Activated CD4-positive, alpha-beta T cell treated with anti-CD3 and anti-CD28 coated beads, Interleukin-2, amount 10 ng/mL, durations not matched to agents 7 days and 5 days (primary cell): ENCODE measurements at places on chromosomes 3 and 15. TPM values are rescaled to one million over a fixed set of nuclear protein-coding genes. Genes with fewer than 3 reads are reported as not detected.

NR2E3 gene
- not detected for total RNA-seq

DNAH12 gene
- total RNA-seq, result 0.10 TPM

ARPP21 gene
- not detected for total RNA-seq

DNA sequence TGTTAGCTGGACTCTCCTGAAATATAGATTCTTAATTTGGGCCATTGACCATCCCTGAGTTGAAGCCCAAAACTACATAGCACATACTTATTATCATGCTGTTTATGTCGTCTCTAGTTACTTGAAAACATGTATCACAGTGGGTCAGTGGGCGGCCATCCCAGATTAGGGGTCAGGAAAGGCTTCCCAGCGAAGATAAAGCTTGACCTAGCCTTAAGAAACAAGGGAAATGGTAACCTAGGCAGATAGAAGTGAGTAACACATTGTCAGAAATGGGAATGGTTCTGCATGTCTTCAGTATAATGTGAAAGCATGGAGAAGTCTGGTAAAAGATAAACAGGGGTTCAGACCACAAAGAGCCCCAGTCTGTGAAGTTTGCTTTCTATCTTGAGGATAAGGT, 124.7 kb downstream of the C3orf70 start:
- H3K4me3 ChIP-seq, result no peak overlapping the region
- no peak overlapping the region for H3K27ac ChIP-seq
- no peaks in the 10 kb centered on the region for H3K4me1 ChIP-seq
- H3K27me3 ChIP-seq, result no peaks in the 10 kb centered on the region

DNA sequence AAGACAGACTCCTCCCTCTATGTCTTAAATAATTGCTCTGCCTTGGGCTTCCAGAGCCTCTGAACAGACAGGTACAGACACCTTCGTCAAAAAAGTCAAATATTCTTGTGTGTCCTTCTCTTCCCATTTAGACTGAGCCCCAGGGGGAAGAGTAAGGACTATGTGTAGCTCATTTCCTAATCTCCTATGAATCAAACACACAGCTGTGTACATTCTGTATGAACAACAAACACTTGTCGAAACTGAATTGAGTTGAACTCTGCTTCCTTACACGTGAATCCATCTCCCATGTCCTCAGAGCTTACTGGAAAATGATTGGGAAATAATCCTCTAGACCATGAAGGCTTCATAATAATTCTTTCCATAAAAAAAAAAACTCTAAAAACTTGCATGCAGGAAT, 80.8 kb downstream of the MOBP start:
- H3K4me1 ChIP-seq, result no peaks in the 10 kb centered on the region
- H3K27me3 ChIP-seq, result peaks cover 16% of the 10 kb centered on the region
- H3K4me3 ChIP-seq, result no peak overlapping the region
- DNase-seq, result no peak
- no peaks in the 10 kb centered on the region for H3K36me3 ChIP-seq

DNA sequence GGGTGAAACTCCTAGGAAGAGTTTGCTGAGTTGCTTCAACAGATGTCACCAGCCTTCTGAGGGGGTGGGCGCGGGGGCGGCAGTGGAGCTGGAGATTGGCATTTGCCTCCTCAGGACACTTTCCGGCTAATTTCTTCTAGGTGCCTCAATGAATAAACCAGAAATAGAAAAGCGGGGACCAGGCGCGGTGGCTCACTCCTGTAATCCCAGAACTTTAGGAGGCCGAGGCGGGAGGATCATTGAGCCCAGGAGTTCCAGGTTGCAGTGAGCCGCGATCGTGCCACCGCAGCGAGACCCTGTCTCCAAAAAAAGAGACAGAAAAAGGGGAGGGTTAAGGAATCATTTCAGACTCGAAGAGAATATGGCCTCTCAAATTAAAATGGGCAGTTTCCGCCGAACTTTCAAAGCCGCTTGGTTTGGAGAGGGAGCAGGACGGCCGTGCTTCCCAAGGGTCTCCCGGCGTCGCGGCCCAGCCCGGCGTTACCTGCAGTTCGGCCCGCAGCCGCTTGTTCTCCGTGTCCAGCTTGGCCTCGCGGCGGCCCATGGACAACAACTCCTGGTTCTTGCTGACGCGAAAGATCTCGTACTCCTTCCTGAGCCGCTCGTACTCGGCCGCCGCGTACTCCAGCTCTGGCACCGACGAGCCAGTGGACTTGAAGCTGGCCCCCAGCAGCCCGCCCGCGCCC, 587 bp downstream of the NPHP3 start:
- H3K4me3 ChIP-seq, result peak overlapping the region; percentile 91
- peak overlapping the region; percentile 93 for H3K27ac ChIP-seq
